HCT116 (cell line): ENCODE measurements at places on chromosomes 13 and 19.

DNA sequence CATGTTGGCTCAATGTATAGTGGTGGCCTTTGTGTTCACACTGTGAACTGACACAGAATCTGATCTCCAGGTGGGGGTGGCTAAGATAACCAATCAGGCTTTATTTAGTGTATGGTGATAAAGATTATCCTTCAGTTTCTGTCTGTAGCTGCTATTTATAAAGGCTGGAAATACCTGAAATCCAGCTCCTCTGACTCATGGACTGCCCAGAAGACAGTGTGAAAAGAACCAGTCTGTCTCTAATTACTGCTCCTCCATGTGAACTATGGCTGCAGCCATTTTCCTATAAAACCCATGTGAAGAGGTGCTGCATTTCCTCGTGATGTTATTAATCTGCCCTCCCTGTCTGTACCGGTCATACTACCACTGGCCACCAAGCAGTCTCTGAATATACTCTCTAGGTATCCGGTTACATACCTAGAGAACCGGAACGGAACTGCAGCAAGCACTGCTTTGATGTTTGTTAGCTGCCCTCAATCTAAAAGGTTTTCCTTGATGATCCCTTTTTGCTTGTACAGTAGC is 238.0 kb downstream of the LHFPL6 start:
- H3K27me3 ChIP-seq, result peaks cover 13% of the 10 kb centered on the region
- H3K4me1 ChIP-seq, result 0 out of 2 replicates have a peak, but pooled peaks cover 2% of the 10 kb centered on the region
- peak; percentile 0 for DNase-seq
- H3K4me3 ChIP-seq, result no peak overlapping the region

DNA sequence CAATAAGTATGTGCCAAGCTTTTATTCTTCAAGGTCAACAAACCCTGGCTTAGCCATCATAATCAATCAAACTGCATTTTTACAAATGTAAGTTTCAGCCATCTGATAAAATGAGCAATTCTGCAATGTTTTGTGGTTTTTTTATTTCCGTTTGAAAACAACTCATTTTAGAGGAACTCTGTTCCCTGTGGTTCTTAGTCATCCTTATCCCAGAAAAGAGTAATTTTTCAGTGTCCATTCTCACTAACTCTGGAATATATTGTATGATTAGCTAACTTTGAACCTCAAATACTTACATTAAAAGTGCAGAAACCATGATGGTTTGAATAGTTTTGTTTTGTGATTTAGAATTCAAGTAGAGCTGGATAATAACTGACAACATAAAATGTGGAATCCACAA is 87.6 kb downstream of the IRS2 start:
- no peak overlapping the region for H3K4me3 ChIP-seq
- H3K36me3 ChIP-seq, result no peaks in the 10 kb centered on the region
- no peak overlapping the region for H3K27ac ChIP-seq
- no peak for DNase-seq

- H3K4me1 ChIP-seq, result peaks cover 8% of the 10 kb centered on the region
- 0 out of 2 replicates have a peak within 1 kb of the TSS, but pooled peaks have one; percentile 26 for H3K27ac ChIP-seq
- peak within 1 kb of the TSS; percentile 24; the same call in 1 of the 2 replicates for H3K4me3 ChIP-seq
- no peaks in the 10 kb centered on the region for H3K27me3 ChIP-seq
- peaks cover 14% of the 10 kb centered on the region; the same call in 1 of the 2 replicates for H3K36me3 ChIP-seq
- DNase-seq, result peak; percentile 36
Measured at GRCh38 chr19:57830071-57830602, at the start of gene ZNF587B. ZNF587B (plus strand) TSS chr19:57830299; CDS start chr19:57830529, 230 bp downstream.

DNA sequence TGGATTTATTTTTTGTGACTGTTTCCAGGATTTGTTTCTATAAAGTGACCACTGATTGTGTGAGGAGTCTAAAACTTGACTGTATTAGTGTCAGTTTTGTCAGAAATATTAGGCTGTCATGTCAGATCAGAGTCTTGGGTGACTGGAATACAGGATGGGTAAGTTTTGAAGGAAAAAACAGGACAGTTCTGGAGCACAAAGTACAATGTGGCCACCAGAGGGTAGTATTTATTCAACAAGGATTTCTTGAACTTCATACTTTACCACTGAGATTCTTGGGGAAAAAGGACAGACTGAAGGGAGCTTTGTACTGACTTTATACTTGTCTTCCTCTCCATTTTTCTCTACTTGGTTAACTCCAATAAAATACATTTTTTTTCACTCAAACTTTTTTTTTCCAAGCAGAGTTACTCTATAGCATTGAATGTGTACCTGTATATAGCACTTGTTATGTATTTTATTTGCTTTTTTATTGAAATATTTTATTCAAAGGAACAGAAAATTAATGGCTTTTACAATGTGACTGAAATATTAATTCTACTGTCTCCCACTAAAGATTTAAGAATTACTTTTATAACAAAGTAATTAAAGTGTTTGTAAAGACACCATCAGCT is 51.1 kb downstream of the LMO7 start:
- H3K27me3 ChIP-seq, result no peaks in the 10 kb centered on the region
- DNase-seq, result peak; percentile 24

GRCh38 chr13:29722415-29722814 is 126.9 kb upstream of the SLC7A1 start:
- no peak overlapping the region for H3K27ac ChIP-seq
- peaks cover 8% of the 10 kb centered on the region; the same call in 1 of the 2 replicates for H3K27me3 ChIP-seq
- no peak for DNase-seq
- no peak overlapping the region for H3K4me3 ChIP-seq

- H3K36me3 ChIP-seq, result no peaks in the 10 kb centered on the region
- no peak overlapping the region for H3K27ac ChIP-seq
Measured at GRCh38 chr13:84431646-84432045, 549.4 kb upstream of the SLITRK1 start.

GRCh38 chr13:111562716-111563115 is 242.3 kb downstream of the TEX29 start:
- no peak for DNase-seq
- no peaks in the 10 kb centered on the region for H3K36me3 ChIP-seq
- peaks cover 23% of the 10 kb centered on the region; the same call in 1 of the 2 replicates for H3K27me3 ChIP-seq
- H3K27ac ChIP-seq, result no peak overlapping the region
- no peaks in the 10 kb centered on the region for H3K4me1 ChIP-seq

DNA sequence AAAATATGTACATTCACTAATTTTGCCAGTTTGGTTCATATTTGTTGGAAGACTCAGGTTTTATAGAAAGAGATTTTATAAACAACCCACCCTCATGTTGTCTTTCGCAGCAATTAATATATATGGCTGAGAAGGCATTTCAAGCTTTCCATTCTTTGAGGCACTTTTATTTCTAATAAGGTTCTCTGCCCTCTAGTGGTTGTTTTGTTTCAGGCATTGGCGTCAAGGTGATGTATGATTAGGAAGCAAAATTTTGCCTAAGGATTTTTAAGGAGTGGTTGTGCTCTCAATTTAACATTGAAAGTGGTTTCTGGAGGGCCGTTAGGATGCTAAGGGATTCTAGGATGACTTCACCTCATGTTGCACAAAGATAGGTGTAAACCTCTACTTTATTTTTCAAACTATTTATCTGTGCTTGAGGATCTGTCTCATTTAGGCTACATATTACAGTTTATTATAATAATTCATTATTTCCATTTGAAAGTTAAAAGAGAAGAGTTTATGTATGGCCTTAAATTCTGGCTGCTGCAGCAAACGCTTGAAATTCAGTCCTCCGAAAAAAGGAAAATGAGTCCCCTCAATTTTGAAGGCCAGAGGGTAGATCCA is 35.9 kb downstream of the OXGR1 start:
- no peak overlapping the region for H3K4me3 ChIP-seq
- DNase-seq, result no peak
- H3K27me3 ChIP-seq, result peaks cover 3% of the 10 kb centered on the region; the same call in 1 of the 2 replicates
- H3K36me3 ChIP-seq, result no peaks in the 10 kb centered on the region
- H3K27ac ChIP-seq, result no peak overlapping the region
- no peaks in the 10 kb centered on the region for H3K4me1 ChIP-seq

GRCh38 chr13:106499113-106499512 is 36.3 kb downstream of the EFNB2 start:
- DNase-seq, result no peak
- H3K4me3 ChIP-seq, result no peak overlapping the region
- peaks cover 7% of the 10 kb centered on the region; the same call in 1 of the 2 replicates for H3K4me1 ChIP-seq
- H3K27me3 ChIP-seq, result no peaks in the 10 kb centered on the region

GRCh38 chr19:48455908-48456562 is 661 bp downstream of the KCNJ14 start:
- peaks cover 22% of the 10 kb centered on the region for H3K36me3 ChIP-seq
- H3K4me1 ChIP-seq, result no peaks in the 10 kb centered on the region
- no peak overlapping the region for H3K27ac ChIP-seq

DNA sequence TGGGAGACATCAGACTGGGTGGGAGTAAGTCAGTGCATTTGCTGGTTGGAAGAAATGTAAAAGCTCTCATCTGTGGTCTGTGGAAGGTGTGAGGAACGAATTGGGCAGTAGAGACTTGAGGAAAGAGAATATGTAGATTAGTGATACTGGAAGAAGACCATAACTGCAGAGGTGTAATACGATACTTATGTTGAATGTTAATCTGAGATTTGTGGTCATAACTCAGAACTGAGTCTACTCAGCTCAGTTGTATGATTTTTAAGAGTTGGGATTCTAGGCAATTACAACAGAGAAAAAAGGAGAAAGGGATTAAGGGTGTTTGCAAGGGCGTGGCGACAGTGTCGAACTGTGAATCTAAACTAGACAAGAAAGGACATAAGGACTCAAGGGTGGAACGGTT is 3.2 kb upstream of the IL17D start:
- no peak overlapping the region for H3K27ac ChIP-seq
- no peaks in the 10 kb centered on the region for H3K27me3 ChIP-seq
- peaks cover 3% of the 10 kb centered on the region; the same call in 1 of the 2 replicates for H3K4me1 ChIP-seq
- no peak for DNase-seq
- no peaks in the 10 kb centered on the region for H3K36me3 ChIP-seq

GRCh38 chr13:31168736-31169135 is 7.0 kb upstream of the HSPH1 start:
- H3K4me1 ChIP-seq, result peaks cover 12% of the 10 kb centered on the region
- DNase-seq, result no peak
- H3K36me3 ChIP-seq, result no peaks in the 10 kb centered on the region
- H3K4me3 ChIP-seq, result no peak overlapping the region
- H3K27me3 ChIP-seq, result no peaks in the 10 kb centered on the region
- no peak overlapping the region for H3K27ac ChIP-seq

DNA sequence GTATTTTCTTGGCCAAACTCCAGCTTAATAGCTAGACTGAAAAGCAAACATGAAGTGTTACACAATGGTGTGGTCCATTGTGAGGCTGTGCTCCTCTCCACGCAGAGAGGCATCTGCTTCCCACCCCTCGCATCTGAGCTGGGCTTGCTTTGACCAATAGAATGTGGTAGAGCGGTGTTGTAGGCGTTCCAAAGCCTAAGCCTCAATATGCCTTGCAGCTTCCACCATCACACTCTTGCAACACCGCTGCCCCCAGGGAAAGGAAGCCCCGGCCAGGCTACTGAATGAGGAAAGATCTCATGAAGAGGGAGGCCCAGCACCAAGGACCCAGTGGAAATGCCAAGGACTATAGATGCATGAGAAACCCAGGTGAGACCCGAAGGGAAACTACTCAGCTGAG is 9.4 kb downstream of the FLT1 start:
- DNase-seq, result no peak
- H3K27me3 ChIP-seq, result peaks cover 8% of the 10 kb centered on the region; the same call in 1 of the 2 replicates
- no peak overlapping the region for H3K27ac ChIP-seq
- no peak overlapping the region for H3K4me3 ChIP-seq

GRCh38 chr13:110197026-110197425 is 109.9 kb downstream of the COL4A1 start:
- H3K4me1 ChIP-seq, result no peaks in the 10 kb centered on the region
- no peaks in the 10 kb centered on the region for H3K36me3 ChIP-seq
- no peak overlapping the region for H3K4me3 ChIP-seq
- H3K27me3 ChIP-seq, result peaks cover 22% of the 10 kb centered on the region; the same call in 1 of the 2 replicates

GRCh38 chr13:65597839-65598818 is 1632.0 kb downstream of the PCDH9 start:
- DNase-seq, result no peak
- no peaks in the 10 kb centered on the region for H3K4me1 ChIP-seq
- H3K4me3 ChIP-seq, result no peak overlapping the region
- no peak overlapping the region for H3K27ac ChIP-seq
- no peaks in the 10 kb centered on the region for H3K27me3 ChIP-seq

GRCh38 chr19:45424191-45425058 is 708 bp upstream of the ERCC1 start:
- H3K36me3 ChIP-seq, result no peaks in the 10 kb centered on the region; the same call in 1 of the 2 replicates
- DNase-seq, result peak; percentile 91
- peak overlapping the region; percentile 99 for H3K27ac ChIP-seq
- H3K4me1 ChIP-seq, result peaks cover 84% of the 10 kb centered on the region
- peak overlapping the region; percentile 93 for H3K4me3 ChIP-seq

DNA sequence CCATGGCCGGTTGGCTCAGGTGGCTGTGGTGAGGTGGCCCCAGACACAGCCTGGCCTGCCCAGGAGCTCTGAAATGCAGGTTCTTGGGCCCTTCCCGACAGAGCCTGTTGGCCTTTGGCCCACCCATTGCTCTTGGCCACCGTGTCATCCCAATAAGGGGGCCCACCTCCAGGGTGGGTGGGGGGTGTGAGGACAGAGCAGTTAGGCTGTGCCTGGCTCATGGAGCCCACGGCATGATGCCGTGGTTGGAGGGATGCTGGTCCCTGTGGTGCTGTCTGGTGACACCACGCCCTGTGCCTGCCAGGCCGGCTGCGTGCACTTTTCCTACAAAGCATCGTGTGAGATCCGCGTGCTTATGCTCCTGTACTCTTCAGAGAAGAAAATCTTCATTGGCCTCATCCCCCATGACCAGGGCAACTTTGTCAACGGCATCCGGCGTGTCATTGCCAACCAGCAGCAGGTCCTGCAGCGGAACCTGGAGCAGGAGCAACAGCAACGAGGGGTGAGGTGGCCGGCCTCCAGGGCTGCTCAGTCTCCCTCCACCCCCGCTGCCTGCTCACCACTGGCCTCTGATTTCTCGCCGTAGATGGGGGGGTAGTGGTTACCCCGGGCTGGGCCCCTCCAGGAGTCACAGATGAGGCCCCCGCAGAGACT is 7.6 kb downstream of the PNKP start:
- H3K4me1 ChIP-seq, result peaks cover 34% of the 10 kb centered on the region; the same call in 1 of the 2 replicates
- H3K27me3 ChIP-seq, result no peaks in the 10 kb centered on the region
- H3K27ac ChIP-seq, result no peak overlapping the region
- DNase-seq, result no peak
- no peak overlapping the region for H3K4me3 ChIP-seq

DNA sequence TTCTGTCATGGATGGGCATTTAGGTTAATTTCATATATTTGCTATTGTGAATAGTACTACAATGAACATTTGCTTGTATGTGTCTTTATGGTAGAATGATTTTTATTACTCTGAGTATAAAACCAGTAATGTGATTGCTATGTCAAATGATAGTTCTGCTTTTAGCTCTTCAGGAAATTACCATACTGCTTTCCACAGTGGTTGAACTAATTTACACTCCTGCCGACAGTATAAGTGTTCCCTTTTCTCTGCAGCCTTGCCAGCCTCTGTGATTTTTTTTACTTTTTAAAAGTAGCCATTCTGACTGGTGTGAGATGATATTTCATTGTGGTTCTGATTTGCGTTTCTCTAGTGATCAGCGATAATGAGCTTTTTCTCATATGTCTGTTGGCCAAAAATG is 6.5 kb downstream of the SIGLEC7 start:
- no peak for DNase-seq
- H3K27me3 ChIP-seq, result no peaks in the 10 kb centered on the region
- H3K27ac ChIP-seq, result no peak overlapping the region

GRCh38 chr19:51470966-51471365 is 7.4 kb upstream of the CEACAM18 start:
- no peak overlapping the region for H3K4me3 ChIP-seq
- no peak for DNase-seq
- H3K36me3 ChIP-seq, result no peaks in the 10 kb centered on the region
- H3K27me3 ChIP-seq, result peaks cover 23% of the 10 kb centered on the region
